ENCODE measurements at places on chromosomes 6 and 20.

DNA sequence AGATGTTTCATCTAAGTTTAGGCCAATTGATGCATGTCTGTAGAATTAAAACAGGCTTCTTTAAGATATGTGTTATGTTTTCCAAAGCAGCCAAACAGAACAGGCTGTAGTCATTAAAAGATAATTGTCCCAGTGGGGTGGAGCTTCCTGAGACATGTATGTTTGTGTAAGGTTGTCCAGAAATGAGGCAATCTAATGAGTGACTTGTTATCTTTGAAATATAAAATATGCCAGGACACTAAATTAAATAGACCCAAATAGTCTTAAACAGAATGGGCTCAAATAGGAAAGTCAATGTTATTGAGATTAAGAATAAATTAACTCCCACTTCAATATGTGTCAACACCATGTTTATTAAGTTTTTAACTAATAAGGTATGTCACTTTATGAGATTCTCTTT, 204.7 kb upstream of the RNF217 start:
- DNase-seq: no peak

- DNase-seq: no peak
Measured at GRCh38 chr6:133160536-133160935, 80.6 kb upstream of the EYA4 start.

GRCh38 chr6:68718385-68719073, 83.4 kb downstream of the ADGRB3 start:
- DNase-seq: no peak

- DNase-seq: no peak
Measured at GRCh38 chr6:134622382-134623173, 304.7 kb upstream of the SGK1 start.

DNA sequence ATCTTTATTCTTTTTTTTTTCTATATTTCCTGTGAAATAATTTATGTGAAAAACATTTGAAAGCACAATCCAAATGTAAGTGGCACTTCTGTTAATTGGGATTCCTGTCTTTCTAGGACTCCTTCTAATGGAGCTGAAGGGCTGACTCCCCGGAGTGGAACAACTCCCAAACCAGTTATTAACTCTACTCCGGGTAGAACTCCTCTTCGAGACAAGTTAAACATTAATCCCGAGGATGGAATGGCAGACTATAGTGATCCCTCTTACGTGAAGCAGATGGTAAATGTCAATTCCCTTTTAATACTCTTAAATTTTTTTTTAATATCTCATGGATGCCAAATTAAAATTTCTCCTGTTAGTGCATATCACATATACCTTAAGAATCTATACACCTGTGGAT, 35.0 kb downstream of the CDC5L start:
- no peak for DNase-seq

DNA sequence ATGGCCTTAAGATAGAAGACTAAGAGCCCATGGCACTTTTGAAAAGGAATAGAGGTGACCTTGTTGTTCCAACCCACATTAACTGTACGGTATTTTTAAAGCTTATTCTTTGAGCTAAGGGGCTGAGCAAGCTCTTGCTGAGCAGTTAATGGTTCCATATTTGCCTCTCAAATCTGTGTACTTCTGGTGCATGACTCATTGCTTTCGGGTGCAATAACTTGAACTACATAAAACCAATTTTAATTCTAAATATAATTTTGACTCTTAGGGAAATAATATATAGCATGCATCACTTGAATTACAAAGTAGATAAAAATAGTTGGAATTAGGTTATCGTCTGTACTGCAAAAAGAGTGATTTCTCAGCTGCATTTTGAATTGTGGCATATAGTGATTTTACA, 348.1 kb upstream of the CITED2 start:
- DNase-seq: no peak

DNA sequence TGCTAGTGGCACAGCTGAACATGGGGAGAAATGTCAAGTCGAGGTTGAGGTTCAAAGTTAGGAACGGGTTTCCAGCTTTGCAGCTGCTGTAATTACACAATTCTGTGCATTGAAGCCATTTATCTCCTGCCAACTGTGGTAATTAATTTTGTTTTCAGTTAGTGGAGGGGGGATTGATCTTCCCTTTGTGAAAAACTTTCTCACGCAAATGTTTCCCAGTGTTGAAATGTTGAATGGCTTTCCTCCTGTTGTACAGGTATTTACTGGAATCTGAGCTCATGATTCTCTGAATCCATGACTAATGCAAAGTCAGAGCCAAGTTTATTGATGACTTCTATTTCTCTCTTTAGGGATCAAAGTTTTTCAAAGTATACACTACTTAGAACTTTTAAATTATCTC, 198.4 kb upstream of the SLC35B3 start:
- DNase-seq: no peak
